Glomerular endothelial cell (primary cell): ENCODE measurements at places on chromosomes 11 and 22.

GRCh38 chr11:12930850-12931249, 78.3 kb upstream of the RASSF10 start:
- no peak for DNase-seq

DNA sequence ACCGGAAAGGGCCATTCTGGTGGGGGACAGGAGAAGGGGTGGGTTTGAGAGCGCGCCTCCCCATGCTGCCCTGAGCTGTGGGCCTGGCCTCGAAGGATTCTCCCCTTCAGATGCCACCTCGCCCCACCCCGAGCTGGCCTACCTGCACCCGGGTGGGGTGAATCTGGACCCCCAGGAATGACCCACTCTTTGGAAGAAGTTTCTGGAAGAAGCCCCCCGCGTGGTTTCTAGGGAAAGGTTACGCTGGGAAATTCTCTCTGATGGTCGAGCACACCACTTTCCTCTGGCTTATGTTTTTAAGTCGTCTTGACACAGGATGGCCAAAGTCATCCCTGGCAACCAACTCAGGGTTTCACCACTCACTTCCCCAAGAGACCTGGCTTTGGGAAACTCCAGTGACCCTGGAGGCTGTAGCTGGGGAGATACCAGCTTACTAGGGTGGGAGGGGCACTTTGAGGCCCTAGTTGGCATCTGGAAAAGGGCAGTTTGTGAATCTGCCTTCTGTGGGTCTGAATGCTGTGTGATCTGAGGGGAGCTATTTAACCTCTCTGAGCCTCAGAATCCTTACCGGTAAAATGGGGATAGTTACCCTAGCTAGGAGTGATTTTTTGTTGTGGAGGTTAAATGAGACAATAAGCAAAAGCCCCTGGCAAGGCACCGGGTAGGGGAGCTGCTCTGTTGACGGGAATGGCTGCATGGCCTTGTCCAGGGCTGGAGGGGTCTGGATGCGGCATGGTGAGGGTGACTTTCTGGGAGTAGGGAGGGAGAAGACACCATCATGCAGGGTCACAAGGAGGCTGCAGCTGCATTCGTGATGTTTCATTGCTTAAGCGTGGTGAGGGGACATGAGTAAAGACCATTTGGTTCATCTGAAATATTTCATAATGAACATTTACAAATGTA, 45.3 kb upstream of the ACCSL start:
- DNase-seq, result no peak

DNA sequence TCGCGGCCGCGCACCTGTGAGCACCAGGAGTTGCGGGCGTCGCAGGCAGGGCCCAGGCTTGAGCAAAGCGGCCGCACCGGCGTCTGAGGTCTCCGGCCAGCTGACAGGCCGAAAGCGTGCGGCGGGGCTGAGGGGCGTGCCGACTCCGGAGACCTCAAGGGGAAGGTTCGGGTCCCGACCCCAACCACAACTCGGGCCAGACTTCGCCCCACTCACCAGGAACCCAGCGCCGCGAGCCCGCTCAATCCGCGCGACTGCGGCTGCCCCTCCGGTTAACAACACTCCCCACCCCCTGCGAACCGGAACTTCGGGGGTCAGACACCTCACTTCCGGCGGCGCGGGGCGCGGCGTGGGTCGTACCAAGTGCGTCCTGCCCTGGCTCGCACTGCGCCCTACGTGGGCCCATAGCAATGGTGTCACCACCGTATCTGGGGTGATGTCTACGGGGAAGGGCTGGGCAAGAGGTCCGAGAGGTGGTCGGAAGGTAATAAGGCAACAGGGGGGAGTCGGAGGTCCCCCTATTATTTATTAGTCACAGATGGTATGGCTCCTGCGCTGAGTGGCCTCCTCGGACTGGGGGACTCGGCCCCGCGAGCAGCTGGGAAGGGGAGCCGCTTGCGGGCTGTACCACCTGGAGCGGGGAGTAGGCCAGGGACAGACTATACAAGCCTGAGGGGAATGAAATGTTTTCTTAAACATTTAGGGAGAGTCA, at the start of gene SYVN1:
Gene SYVN1 (minus strand): TSS at position 280 of the 712 bp plus-strand sequence. CDS start 918 bp downstream, outside the sequence.
- no peak for DNase-seq

GRCh38 chr11:115480611-115481010, 23.6 kb downstream of the CADM1 start:
- DNase-seq, result no peak

- no peak for DNase-seq
Measured at GRCh38 chr22:45757068-45757467, 85.4 kb downstream of the ATXN10 start.

GRCh38 chr11:116130122-116130521, 625.9 kb upstream of the CADM1 start:
- DNase-seq, result no peak
